ENCODE measurements at places on chromosomes 5 and 9. TPM values are rescaled to one million over a fixed set of nuclear protein-coding genes. Genes with fewer than 3 reads are reported as not detected.

Gene TMEM215
- 0.33 TPM for total RNA-seq

Gene MARVELD2
- 29.5 TPM for total RNA-seq

Gene OR5C1
- total RNA-seq, result not detected

DNA sequence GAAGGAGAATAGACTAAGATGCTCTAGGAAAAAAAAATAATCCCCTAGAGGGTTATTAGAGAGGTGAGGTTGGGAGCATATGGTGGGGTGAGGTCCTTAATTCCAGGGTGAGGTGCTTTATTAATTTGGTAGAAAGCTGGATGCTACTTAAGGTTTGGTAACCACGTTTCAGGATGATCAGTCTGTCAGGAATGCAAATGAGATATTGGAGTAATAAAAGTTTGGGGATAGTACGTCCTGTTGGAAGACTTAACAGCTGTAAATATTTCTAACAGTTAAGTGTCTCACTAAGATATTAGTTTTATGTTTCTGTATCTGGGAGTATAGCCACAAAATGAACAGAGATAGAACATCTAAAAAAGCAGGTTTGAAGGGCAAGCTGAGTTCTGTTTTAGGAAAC is 578.9 kb downstream of the CETN3 start:
- no peak overlapping the region for H3K27ac ChIP-seq
- peaks cover 5% of the 10 kb centered on the region for H3K36me3 ChIP-seq
- H3K27me3 ChIP-seq, result no peaks in the 10 kb centered on the region
- no peak overlapping the region for H3K4me3 ChIP-seq
- H3K4me1 ChIP-seq, result no peaks in the 10 kb centered on the region

DNA sequence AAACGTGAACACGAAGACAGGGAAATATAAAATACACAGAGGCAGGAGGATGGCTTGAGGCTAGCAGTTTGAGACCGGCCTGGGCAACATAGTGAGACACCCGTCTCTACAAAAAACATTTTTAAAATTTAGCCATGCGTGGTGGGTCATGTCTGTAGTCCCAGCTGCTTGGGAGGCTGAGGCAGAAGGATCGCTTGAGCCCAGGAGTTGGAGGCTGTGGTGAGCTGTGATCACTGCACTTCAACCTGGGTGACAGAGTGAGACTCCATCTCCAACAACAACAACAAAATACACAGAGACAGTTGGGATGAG is 55.1 kb downstream of the SUSD1 start:
- peaks cover 7% of the 10 kb centered on the region for H3K36me3 ChIP-seq
- H3K4me3 ChIP-seq, result no peak overlapping the region
- H3K4me1 ChIP-seq, result 0 out of 2 replicates have a peak, but pooled peaks cover 4% of the 10 kb centered on the region
- no peaks in the 10 kb centered on the region for H3K27me3 ChIP-seq
- no peak for DNase-seq

DNA sequence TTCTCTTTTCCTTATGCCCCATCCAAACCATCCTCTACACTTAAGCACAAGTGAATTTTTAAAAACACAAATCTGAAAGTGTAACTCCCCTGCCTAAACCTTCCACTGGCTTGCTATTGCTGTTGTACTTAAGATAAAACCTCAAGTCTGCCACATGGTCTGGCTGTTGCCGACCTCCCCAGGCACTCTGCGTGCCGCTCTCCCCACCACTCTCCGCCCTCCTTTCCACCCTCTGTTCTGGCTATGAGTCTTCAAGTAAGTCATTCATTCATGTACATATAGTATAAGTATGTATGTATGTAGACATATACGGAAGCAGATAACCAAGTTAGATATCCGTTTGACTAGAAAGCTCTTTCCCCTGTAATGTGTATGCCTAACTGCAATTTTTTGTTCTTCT is 94.7 kb upstream of the ANKRD55 start:
- no peak for DNase-seq
- H3K27ac ChIP-seq, result no peak overlapping the region
- no peaks in the 10 kb centered on the region for H3K36me3 ChIP-seq

DNA sequence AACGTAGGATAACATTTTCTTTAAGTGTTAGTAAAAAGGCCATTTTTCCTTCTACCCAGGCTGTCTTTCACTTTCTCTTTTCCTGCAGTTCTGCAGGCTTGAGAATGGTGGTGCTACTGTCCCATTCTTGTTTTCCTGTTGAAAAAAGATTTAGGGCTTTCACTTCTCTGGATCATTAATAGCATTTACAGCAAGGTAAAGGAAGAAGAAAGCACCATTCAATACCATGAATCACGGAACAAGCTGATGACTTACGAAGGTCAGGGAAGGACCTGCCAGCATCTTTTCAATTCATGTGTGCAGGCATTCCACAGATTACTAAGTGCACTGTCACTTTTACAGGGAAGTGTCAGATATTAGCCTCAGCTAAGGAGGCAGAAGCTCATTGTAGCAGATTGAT is 292.8 kb downstream of the YTHDC2 start:
- H3K27me3 ChIP-seq, result no peaks in the 10 kb centered on the region
- H3K36me3 ChIP-seq, result 0 out of 3 replicates have a peak, but pooled peaks cover 1% of the 10 kb centered on the region
- DNase-seq, result no peak

- H3K4me3 ChIP-seq, result no peak overlapping the region
- H3K36me3 ChIP-seq, result no peaks in the 10 kb centered on the region
- no peak overlapping the region for H3K27ac ChIP-seq
- no peaks in the 10 kb centered on the region for H3K4me1 ChIP-seq
- no peak for DNase-seq
- H3K27me3 ChIP-seq, result no peaks in the 10 kb centered on the region
Measured at GRCh38 chr5:179274321-179275315, 70.6 kb downstream of the ADAMTS2 start.

- no peak overlapping the region for H3K4me3 ChIP-seq
- no peaks in the 10 kb centered on the region for H3K4me1 ChIP-seq
- DNase-seq, result no peak
- H3K27me3 ChIP-seq, result peaks cover 29% of the 10 kb centered on the region
- H3K36me3 ChIP-seq, result no peaks in the 10 kb centered on the region
Measured at GRCh38 chr5:155732587-155733376, 594.2 kb upstream of the SGCD start.

GRCh38 chr5:79795764-79796398 is 106.2 kb downstream of the CMYA5 start:
- no peak overlapping the region for H3K4me3 ChIP-seq
- H3K27ac ChIP-seq, result no peak overlapping the region
- H3K4me1 ChIP-seq, result no peaks in the 10 kb centered on the region
- H3K27me3 ChIP-seq, result no peaks in the 10 kb centered on the region
- no peaks in the 10 kb centered on the region for H3K36me3 ChIP-seq
- DNase-seq, result no peak

DNA sequence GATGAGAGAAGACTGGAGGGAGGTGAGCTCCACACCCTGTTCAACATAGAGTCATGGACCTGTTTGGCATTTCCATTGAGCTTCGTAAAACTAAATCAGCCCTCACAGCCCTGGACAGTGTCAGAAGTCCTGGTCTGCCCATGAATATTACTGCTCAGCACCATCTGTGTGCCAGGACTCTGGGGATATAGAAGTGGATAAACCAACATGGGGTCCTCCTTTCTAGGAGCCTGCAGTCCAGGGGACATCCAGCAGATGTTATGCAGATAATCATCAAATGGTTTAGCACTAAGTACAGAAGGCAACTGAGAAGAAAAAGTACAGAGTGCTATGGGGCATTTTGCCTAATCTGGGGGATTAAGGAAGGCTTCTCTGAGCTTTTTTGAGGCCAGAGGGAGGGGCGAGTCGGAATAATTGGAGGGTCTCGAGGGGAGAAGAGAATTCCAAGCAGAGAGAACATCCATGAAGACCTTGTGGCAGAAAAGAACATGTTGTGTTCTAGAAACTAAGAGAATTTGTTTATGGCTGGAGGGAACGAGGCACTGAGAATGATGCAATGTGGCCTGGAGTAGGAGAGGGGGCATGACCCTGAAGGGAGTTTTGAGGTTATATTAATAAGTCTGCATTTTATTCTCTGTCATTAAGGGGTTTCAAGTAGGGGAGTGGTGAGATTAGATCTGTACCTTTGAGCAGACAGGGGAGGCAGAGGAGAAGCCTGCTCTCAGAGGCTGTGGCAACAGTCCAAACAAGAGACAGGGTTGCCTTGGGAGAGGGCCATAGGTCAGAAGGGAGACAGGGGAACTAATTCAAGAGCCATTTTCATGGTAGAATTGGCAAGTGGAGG is 63.5 kb upstream of the SLC2A8 start:
- DNase-seq, result no peak
- no peak overlapping the region for H3K27ac ChIP-seq
- no peaks in the 10 kb centered on the region for H3K27me3 ChIP-seq
- no peaks in the 10 kb centered on the region for H3K4me1 ChIP-seq
- peaks cover 4% of the 10 kb centered on the region for H3K36me3 ChIP-seq
- H3K4me3 ChIP-seq, result no peak overlapping the region
